ENCODE measurements at places on chromosomes 13 and 19.
A peak's percentile ranks its signal among the peaks of the same experiment; 100 is the strongest.

DNA sequence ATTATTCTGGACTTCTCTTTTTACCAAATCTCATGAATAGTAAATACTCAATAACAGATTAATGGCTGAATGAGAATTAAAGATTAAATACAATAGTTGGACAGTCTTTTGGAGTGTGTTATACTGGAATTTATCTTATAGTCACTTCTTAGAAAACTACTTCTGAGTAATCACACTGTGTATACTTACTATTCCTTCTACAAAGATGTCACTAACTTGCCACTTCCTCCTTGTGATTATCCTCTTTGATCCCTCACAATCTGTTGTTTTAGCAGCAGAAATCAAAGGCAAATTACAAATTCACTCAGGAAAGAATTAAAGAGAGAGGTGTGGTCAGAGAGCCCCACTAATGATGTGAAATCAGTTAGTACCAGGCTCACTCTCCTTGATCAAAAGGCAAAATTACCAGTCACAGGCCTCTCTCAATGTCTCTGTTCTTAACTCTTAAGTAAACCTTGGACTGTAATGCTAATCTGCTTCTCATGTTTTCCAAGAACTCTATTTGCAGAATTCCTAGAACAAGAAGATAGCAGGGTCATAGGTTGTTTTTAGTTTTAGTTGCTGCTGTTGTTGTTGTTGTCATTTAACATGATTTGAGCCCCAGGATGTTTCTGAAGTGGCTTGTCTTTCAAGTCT lies 37.3 kb upstream of the FNDC3A start:
- no peak for DNase-seq

GRCh38 chr13:72908416-72908815 lies 126.5 kb downstream of the PIBF1 start:
- no peak for DNase-seq

DNA sequence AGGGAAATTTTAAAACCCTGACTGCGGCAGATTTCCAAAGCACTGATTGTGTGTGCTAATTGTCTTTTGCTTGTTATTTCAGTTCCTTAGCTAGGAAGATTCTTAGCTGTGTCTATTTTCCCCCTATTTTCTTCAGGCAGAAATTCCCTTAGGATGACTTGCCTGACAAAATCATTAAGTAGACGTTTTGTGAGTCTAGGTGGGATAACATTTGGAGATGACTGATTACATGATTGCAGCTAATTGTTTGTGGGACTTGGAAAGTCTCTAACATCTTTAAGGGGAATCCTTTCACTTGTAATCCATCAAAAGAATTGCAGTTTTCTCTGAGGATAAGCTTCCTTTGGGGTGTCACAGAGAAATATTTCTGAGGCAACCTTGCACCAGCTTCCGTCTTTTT lies 228.0 kb downstream of the OXGR1 start:
- no peak for DNase-seq

DNA sequence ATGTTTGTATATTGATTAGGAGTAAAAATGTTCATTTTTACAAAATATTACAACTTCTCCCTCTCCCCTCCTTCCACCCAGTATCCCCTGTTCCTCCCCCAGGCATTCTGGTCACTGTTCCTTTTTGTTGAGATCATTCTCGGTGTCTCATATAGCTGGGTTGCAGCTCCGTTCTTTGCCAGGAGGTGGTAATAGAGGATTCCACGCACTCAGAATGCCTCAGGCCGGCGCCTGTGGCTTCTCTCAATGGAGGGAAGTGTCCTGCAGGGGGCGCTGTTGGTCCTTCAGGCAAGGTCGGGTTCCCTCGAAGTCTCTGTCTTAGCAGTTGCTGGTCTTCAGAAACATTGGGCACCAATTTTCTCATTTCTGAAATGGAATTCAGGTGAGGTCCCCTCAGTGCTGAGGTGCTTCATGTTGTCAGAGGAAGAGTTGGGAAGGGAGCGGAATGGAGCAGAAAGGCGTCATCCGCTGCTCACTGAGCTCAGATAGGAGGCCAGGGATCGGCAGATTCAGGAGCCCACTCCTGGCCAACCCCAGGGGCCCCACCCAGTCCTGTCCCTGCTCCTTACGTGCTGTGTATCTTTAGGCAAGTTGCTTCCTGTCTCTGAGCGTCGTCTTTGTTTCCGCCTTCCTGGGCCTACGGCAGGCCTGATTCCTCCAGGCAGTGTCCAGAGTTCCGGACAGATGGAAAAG lies 10.3 kb upstream of the GARIN5A start:
- peak; percentile 54 for DNase-seq

DNA sequence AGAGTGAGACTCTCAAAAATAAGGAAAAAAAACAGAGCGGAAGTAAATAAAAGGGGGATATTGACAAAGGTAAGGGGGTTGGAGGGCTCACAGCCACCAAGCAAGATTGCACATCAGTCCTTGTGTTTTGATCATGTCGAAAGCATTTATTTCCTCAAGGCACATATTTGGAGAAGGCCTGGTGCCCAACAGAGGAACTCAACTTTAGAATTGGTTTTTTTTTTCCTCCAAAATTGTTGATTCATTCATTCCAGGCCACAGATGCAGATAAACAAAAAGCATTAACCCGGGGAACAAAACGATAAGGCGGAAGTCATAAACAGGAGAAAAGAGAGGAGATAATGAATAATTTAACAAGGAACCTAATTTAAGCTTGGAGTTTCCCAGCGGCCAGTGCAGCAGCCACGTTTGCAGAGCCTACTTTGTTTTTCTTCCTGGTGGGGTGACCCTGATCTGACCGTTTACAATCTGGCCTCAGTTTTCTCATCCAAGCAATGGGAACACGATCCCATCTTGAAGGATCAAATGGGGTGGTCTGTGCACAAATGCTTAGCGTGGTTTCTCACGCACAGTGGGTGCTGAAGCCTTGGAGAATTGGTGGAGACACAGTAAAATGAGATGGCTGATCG lies 2.1 kb upstream of the PTPRS start:
- no peak for DNase-seq
